Activated T-helper 2 cell treated with anti-CD3 and anti-CD28 coated beads, Interferon-gamma antibody, Interleukin-2, Interleukin-4, amounts not matched to agents 10 μg/mL and 5 μg/mL and 100 μg/mL, durations not matched to agents 14 hours and 24 hours and 36 hours (primary cell): ENCODE measurements at places on chromosomes 5 and 9. TPM values are rescaled to one million over a fixed set of nuclear protein-coding genes. Genes with fewer than 3 reads are reported as not detected.

- no peak for DNase-seq
These were observed 43.6 kb downstream of the CCDC192 start for GRCh38 chr5:127746756-127747155.

GRCh38 chr9:83620841-83621636 lies 1.9 kb upstream of the IDNK start:
- peak; percentile 33 for DNase-seq

DNA sequence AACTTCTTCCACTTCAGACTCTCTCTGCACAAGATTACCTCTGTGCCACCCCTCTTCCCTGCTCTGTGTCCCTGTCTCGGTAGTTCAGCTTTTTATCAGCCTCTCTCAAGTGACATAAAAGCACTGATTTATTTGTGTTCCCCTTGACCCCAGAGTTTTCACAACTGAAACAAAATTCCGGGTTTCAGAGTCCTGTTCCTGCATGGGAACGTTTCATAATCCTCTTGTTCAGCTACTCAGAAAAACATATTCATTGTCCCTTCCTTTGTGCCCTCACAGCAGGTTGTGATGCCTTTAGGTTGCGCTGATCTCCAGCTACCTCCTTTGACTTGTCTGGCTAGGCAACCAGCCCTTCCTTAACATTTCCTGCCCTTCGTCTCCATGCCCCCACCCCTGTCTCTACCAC lies 13.7 kb upstream of the ITGA1 start:
- DNase-seq = no peak

GRCh38 chr5:168765551-168766425 lies 186.6 kb upstream of the PANK3 start:
- DNase-seq = no peak

The GIN1 gene
- total RNA-seq = 7.0 and 8.8 TPM in 2 replicates

The GRAMD2B gene
- total RNA-seq = 8.4 and 8.8 TPM in 2 replicates

DNA sequence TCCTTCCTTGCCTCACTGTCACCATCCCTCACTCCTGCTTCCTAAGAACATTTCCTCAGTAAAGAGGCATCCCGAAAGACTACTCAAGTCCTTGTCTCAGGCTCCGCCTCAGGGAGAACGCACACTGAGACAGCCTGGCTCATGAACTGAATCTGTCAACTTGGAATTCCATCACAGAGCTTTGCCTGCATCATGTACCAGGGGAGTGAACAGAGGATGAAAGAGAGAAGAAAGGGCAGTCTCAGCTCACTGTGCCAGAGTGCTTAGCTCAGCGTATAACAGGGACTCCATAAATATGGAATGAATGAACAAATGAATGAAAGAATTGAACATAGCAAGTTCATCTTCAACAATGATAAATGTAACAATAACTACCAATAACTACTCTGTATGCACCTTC lies 68.7 kb upstream of the SLC1A3 start:
- no peak for DNase-seq

DNA sequence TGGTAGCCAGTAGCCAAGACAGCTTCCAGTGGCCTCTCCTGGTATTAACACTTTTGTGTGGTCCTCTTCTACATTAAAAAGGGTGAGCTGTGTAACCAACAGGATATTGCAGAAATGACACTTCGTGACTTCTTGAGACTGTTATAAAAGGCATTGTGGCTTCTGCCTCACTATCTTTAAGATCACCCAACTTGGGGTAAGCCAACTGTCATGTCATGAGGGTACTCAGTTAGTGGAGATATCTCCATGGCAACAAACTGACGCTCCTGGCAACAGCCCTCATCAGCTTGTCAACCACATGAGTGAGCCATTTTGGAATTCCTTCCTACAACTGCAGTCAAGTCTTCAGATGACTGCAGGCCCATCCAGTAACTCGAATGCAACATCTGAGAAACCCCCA lies 121.7 kb downstream of the DEPDC1B start:
- DNase-seq = peak; percentile 29

The FAM120AOS gene
- total RNA-seq = 40.9 and 41.1 TPM in 2 replicates

The SPATA31D4 gene
- not detected in 2 replicates for total RNA-seq

DNA sequence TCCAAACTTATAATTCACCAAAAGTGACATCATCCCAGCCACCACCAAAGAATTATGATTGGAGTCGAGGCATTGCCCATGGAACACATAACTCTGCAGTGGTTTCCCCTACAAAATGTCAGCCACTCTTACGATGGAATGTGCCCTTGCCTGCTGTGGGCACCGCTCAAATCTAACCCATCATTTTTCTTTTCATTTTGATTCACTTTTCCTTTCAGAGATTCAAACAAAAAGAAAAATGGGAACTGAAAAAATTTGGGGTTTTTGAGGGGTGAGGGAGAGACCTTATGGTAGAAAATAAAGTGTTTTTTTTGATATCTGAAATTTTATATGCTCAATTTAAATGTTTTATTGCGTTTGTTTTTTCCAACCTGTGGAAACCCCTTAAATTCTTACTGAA lies 28.1 kb downstream of the SMARCA2 start:
- DNase-seq = no peak

The PHF24 gene
- total RNA-seq = 0.11 TPM in 1 of 2 replicates, not detected in the other

DNA sequence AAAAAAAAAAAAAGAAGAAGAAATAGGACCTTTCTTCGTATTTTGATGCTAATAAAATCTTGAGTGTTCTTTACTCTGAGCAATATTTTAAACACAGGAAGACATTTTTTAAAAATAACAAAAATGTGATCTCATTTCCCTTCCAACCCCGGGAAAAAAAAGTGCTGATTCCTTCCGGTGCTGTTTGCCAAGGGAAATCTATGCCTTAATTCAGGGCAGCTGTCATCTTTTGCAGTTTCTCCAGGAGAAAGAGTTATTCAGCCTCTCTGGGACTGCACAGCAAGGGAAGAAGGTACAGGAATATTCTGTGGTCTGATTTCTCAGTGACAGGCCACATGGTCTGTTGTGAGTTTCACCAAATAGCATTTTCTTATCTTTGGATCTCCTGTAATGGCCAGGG lies 291.9 kb upstream of the IRX1 start:
- DNase-seq = no peak

DNA sequence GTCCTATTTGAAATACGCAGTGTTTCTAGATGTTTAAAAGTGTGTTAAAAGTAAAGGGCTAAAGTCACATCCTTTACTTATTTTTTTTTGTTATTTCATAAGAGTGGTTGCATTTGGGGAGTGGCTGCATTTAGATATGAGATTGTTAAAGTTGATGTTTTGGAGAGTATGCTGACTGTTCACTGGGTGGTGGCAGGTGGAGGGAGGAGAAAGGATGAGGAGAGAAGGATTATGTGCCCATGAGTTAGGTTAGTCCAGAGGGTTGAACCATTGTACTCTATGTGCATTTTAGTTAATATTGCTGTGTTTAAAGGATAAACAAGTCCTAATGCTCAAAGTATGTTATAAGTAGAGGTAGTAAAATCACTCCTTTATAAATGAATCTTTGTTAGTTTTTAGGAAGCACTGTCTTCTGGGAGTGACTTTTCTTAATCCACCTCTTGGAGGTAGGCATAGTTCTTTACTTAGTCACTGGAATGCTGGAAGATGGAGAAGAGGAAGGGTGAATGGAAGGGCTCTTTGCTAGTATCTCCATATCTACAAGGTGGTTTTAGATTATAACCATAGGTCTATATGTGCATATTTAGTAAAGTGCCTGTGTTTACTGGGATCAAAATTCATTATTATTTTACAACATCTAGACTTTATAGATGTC lies 332.3 kb downstream of the NPR3 start:
- DNase-seq = no peak

- no peak for DNase-seq
These were observed 462.2 kb downstream of the DIRAS2 start for GRCh38 chr9:90180381-90180780.

The RGS7BP gene
- total RNA-seq = not detected in 2 replicates

GRCh38 chr5:3615217-3615616 lies 19.6 kb downstream of the IRX1 start:
- no peak for DNase-seq

The FBXO38 gene
- 55.2 and 68.9 TPM in 2 replicates for total RNA-seq

The ARHGEF28 gene
- total RNA-seq = 0.05 and 0.11 TPM in 2 replicates

DNA sequence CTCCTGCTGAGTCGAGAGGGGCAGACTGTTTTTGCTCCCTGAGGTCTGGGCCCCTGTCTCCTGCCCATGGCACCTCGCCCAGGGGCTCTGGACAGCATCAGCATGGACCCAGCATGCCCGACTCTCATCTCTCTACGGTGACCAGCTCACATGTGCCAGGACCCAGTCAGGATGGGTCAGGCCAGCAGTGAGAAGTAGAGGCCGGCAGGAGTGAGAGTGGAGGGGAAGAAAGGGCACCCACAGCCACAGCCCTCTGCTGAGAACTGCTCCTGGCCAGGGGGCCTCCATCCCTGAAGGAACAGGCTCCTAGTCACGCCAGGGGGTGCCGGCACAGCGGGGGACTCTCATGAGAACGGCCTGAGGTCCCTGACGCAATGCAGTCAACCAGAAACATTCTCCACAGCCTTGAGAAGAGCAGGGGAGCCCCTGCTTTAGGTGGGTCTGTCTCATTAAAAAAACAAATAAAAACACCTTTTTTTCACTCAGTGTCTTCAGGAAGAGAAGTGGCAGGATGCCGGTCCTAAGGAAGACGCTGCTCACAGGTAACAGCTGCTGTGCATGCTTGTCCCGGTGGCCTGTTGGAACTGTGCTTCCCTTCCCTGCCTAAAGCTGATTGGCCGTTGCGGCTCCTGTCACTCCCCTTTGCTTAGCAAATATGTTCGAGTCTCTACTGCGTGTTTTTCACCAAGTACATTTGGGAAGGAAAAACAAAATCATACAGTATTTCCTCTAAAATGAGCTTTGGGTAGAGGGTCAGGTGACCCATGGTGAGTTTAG lies 85.7 kb upstream of the FBXW11 start:
- DNase-seq = no peak

The LRRC70 gene
- total RNA-seq = 0.46 and 1.1 TPM in 2 replicates

The STK32A gene
- not detected in 2 replicates for total RNA-seq

DNA sequence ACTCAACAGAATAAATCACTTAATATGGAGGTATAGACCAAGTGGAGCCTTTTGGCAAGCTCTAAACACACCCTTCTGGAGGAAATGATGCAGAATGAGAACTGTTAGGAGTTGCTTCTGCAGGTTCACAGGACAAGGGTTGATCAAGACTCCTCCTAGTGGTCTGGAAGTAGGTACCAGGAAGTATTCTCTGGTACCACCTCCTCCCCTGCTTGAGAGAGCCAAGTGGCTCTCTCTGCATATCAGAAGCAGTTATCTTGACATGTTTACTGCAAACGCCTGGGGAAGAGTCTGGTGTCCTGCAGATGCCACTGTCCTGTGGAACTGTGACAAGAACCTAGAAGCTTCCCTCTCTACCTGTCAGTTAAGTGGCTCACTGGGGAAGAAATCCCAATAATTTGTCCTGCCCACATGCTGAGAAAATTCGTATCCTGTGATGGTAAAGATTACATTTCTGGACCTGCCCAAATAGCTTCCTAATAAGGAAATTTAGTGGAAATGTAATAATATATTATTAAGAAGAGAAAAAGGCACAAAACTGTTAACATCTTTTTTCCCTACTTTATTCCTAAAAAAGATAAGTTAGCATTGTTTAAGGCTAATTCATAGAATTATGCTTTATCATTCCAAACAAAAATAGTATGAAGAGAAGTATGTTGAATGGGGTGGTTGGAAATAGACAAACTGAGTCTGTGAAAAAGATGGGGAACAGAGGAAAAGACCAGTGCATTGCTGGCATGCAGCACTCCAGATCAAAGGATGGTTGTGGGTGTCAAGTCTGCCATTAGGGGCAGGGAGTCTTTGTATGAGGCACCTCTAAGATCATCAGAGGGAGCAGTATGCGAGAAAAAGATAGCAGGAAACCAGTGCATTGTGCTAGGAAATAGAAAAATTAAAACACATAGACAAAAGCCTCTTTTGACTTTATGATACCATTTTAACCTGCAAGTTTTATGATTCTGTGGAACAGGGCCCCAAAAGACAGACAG lies 118.8 kb downstream of the CDC42SE2 start:
- peak; percentile 56 for DNase-seq

The TTF1 gene
- 35.4 and 36.2 TPM in 2 replicates for total RNA-seq

GRCh38 chr9:8718121-8718725 lies 918.6 kb upstream of the DMAC1 start:
- DNase-seq = no peak

DNA sequence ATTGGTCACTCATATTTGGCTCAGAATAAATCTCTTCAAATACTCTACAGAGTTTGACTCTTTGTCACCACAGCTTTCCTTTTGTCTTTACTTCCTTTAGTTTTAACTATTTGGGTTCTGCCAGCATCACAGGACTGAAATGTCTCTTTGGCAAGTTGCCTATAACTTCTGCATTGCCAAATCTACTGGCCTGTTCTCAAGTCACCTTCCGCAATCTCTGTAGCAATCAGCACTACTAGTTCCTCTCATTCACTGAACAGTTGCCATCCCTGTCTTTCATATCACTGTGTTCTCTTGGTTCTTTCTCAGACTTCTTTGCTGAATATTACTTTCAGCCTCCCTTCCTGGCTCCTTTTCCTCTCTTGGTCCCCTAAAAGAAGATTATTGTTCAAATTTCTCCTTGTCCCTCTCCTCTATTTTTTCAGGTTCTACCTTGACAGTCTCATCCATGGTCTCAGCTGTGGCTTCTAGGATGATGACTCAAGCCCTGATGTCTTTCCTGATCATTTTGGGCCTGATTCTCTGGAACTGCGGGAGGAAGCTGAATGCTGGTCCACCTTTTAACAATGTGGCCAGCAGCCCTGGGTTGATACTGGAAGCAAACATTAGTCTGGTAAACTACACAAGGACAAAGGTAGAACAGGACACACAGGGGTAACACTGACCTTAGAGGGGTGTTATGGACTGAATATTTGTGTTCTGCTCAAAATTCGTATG lies 44.0 kb upstream of the LIFR start:
- no peak for DNase-seq

DNA sequence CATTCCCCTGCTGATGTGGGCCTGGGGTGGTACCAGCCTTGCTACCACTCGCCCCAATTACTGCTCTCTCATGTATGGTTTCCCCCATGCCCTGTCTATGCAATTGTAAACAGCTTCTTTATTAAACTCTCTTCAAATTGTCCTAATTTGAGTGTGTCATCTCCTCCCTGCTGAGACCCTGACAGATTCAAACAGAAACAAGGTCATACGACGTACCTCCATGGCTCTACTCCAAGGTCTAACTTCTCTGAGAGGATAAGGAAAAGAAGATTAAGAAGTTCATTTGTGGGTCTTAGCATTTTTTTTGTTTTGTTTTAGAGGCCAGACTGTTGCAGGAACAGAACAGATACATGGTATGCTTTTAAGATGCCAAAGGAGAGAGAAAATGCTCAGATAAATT lies 38.0 kb downstream of the ABITRAM start:
- no peak for DNase-seq
